Kidney (tissue), 22 donors: ENCODE measurements at places on chromosomes 16 and 17. TPM values are rescaled to one million over a fixed set of nuclear protein-coding genes. Genes with fewer than 3 reads are reported as not detected.

The CTRB1 gene
- polyA plus RNA-seq: not detected

DNA sequence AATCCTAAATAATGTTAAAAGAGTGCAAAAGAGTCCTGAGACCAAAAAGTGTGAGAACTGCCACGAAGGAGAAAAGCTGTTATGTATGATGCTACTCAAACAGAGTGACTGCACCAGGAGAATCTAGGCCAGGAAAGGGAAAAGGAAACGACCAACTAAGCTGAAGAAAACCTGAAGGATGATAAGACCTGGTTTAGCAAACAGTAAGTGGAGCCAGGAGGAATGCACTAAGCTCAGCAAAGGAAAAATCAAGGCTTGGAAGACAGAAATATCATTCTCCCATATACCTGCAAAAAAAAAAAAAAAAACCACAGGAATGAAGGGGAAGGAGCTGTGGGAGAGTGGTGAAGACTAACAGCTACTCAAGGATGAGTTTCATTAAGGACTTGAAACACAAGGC is 21.1 kb downstream of the CMC2 start:
- DNase-seq: no peak

DNA sequence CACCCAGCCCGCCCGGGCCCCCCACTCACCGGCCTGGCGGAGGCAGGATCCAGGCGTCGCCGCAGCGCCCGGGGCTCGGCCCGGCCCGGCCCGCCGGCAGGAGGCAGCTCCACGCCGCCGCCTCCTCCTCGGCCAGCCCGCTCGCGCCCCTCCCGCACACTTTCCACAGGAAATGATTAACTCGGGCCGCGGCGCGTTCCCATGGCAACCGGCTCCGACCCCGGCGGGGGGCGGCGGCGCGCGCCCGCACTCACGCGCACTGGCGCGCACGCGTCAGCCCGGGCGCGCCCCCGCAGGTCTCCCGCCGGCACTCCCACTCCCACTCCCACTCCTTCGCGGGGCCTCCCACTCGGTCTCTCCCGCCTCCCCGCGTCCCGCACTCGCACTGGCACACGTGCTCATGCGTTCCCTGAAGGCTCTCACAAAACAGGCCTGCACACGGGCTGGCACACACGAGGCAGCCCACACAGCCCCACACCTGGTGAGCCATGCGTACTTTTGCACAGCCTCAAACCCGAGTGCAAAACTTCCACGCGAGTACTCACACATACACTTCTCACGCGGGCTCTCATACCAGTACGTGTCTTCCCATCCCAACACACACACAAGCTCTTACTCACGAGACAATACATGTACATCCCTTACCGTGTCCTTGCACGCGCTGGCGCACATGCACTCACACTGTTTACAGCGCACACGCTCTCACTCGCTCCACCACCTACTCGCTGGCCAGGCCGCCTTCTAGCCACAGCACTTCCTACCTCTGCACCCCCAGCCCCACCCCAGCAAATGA is at the start of gene KIFC3:
Gene KIFC3 (minus strand): TSS at position 151 of the 793 bp plus-strand sequence. CDS start 4,248 bp downstream, outside the sequence.
- DNase-seq: peak; percentile 84

The RHBDL1 gene
- polyA plus RNA-seq: 9.7 TPM

DNA sequence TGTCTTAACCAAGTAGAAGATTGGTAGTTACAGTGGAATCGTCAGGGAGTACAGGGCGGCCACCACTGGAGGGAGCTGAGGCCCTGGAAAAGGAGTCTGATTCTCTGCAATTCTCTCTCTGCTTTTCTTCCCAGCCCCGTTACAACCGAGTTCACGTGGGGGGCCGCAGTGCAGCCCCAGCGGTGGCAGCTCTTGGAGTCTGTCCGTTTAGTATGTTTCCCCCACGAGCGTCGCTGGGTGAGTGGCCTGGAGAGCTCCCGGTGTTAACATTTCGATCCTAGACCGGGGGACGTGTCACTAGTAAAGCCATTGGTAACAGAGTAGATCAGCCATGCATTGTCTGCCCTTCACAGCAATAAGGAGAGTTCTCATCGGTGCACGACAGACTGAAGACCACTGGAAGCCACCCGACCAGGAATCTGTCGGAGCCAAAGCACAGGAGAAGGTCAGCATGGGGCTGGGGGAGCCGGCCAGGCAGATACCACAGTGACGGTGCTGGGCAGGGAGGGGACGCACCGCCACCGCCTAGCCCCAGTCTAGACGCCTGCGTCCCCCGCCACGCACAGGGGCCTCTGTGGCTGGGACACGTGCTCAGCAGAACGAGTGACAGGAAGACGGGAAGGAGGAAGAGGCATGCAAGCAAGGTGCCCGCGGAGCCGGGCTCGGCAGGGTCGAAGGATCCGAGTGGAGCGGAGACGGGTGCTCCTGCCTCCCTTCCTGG is 15.7 kb downstream of the SLC16A3 start:
- no peak for DNase-seq

The TBC1D26 gene
- polyA plus RNA-seq: not detected

GRCh38 chr17:77696721-77697460 is 261.6 kb upstream of the TNRC6C start:
- no peak for DNase-seq

GRCh38 chr17:3796110-3796821 is 4.7 kb downstream of the ITGAE start:
- no peak for DNase-seq
